ENCODE measurements at places on chromosomes 13 and 19.

DNA sequence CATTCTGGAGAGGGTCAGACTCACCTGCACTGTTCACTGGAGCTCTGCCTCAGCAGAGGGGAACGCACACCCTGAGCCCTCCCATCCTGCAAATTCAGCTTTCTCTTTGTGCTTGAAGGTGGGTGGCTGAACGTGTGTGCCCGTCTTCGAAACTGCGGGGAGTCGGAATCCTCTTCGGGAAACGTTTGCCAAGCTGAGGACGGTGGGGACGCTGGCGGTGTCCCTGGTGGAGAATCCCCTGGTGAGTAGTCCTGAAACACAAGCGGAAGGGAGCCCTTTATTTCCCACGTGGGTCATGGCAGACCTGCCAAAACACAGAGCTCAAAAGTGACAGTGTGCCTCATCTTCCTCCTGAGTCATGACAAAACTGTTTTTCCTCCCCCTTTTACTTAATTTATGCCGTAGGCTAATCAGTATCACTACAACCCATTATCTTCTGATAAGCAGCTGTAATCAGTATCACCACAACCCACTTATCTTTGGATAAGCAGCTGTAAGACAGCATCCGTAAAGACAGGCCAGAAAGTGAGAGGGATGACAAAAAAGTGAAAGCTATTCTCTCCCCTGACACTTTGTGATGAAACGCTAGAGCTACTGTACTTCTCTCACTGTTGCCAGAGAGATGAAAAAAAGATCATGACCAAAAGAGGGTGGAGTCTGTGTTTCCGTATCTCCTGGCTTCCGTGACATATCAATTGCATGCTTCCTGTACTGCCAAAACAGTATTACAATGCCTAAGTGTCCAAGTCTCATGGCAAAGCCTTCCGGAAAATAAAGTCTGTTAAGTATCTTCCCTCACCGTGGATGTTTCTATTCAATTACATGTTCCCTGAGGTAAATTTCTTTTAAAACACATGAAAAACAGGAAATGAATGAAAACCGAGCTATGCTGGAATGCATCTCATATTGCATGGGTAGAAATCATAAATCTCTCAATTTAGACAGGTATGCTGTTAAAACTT is 155.5 kb downstream of the TBC1D4 start:
- peak; percentile 36 for DNase-seq

GRCh38 chr13:113726961-113727411 is 32.0 kb upstream of the TMEM255B start:
- no peak for DNase-seq

DNA sequence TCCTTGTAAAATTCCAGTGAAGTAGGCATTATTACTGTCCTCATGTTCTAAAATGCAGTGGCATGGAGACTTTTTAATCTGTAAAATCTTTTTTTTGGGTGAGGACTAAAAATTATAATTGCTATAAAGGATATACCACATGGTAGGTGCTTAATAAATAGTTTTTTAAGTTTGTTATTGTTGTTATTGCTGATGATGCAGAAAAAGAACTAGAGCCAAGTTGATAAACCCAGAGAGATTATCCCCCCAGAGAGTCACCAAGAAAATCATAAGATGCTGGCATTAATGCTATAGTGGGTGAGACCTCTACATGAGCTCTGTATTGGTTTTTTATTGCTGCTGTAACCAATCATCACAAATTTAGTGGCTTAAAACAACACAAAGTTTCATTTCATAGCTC is 44.3 kb upstream of the CNMD start:
- no peak for DNase-seq

DNA sequence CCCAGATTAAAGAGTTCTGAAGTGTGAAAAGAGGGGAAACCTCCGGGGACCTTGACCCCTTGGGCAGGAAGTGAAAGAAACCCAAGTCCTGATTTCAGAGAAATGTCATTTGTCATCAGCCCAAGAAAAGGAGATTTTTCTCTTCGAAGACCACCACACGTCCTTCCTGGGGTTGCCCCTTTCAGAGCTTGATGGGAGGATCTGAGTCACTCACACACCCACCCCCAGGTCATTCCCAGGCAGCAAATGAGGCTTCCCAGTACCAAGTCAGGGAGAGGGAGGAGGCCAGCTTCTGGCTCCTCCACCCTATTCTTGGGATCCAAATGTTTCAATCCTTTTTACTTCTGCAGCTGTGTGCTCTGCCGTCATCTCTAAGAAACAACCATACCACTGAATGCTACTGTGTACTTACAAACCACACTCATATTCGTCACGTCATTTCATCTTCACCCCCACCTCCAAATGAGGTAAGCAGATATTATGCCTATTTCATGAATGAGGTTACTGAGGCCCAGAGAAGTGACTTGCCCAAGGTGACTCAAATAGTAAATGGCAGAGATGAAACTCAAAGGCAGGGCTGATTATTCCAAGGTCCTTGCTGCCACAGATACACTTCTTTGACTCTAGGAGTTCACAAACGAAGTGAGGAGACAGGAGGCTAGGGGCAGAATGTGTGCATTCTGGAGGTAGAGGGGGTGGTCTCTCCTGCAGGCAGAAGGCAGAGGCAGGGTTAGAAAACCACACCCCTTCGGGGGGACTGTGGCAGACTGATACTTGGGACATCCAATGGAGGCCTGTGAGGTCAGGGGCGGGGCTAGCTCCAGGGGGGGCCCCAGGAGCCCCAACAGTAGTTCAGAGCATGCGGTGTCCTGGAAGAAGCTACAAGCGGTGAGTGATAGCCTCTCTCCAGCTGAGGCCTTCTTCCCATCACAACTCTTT is 5.0 kb upstream of the KMT2B start:
- no peak for DNase-seq

GRCh38 chr19:5578097-5578846 is 10.5 kb upstream of the TINCR start:
- peak; percentile 61 for DNase-seq

DNA sequence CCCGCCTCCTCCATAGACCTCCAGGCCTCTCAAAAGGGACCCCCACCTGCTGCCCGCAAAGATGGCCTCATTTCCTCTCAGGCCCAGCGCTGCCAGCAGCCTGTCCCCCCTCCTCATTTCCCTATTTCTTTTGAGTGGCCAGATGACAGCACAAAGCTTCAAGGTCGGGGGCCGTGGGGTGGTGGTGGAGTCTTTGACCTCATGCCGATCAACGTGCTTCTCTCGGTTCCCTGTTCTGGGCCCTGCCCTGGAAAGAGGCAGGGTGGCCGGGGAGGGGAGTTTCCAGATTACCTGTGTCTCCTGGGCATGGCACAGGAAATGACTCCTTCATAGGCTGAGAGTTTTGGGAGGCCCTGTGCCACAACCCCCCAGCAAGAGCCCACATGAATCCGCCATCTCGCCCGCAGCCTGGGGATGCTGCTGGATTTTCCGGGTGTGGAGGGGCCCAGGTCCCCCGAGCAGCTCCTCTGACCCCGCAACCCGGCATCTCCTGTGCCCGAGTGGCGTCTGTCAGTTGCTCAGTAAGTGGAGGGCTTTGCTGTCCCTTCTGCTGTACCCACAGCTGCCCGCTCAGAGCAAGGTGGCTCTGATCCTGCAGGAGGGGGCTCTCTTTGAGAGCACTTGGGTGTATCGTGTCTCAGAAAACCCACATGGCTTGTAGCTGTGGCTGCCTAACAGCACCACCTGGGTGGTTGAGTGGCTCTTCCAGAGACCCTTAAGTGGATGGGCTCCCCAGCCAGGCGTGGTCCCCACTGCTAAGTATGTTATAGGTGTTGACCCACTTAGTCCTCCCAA is 139.4 kb downstream of the SIPA1L3 start:
- DNase-seq = no peak
